ENCODE measurements at places on chromosomes 11 and 22.

GRCh38 chr22:34070051-34070450, 149.8 kb upstream of the LARGE1 start:
- no peak for DNase-seq

- no peak for DNase-seq
Observed at GRCh38 chr11:94184362-94184761, 55.7 kb downstream of the PANX1 start.

- no peak for DNase-seq
Observed at GRCh38 chr11:76796511-76797198, 13.5 kb downstream of the TSKU start.

- DNase-seq, result no peak
Observed at GRCh38 chr11:27395556-27396258, 32.7 kb upstream of the CCDC34 start.

DNA sequence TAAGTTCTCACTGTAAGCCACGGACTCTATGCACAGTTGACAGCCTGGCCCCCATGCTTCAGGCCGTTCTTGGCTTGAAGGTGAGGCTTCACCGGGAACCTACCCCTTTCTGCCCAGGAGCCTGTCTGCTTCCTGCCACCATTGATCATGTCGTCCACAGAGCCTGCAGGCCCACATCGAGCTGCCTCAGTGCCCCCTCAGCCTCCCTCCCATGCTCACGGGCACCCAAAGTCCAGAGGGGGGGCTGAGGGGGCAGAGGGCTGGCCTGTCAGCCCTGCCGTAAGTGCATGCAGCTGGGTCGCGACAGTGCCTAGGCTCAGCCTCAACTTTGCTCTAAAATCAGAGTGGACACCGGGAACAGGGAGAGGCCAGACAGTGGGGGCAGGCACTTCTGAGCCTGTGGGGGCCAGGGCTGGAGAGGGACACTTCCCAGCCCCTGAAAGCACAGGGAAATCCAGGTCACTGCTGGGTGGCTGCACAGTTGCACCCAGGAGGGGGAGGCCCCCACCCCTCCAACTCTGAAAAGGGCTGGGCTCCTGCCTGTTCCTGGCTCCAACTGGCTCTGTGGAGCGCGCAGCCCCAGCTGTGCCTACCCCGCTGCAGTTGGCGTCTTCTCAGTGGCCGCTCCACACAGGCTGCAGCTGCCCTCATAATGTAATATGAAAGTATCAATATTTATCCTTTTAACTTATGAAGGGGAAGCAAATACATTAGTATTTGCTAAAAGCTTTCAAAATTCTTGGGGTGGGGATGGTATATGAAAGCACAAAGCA, 598.6 kb downstream of the DLG2 start:
- DNase-seq, result no peak

GRCh38 chr11:2461253-2461955, 16.6 kb downstream of the KCNQ1 start:
- DNase-seq, result no peak

- no peak for DNase-seq
Observed at GRCh38 chr11:47869544-47870393, 21.6 kb upstream of the NUP160 start.

- no peak for DNase-seq
Observed at GRCh38 chr11:117520966-117521365, 193.3 kb downstream of the CEP164 start.

Measured in stimulated activated naive CD8-positive, alpha-beta T cell treated with anti-CD3 and anti-CD28 coated beads, Interleukin-15, Interleukin-2, amounts not matched to agents 100 U/mL and 50 U/mL, for 24 hours (primary cell).